ENCODE measurements at places on chromosomes 6 and 20. TPM values are rescaled to one million over a fixed set of nuclear protein-coding genes. Genes with fewer than 3 reads are reported as not detected.

DNA sequence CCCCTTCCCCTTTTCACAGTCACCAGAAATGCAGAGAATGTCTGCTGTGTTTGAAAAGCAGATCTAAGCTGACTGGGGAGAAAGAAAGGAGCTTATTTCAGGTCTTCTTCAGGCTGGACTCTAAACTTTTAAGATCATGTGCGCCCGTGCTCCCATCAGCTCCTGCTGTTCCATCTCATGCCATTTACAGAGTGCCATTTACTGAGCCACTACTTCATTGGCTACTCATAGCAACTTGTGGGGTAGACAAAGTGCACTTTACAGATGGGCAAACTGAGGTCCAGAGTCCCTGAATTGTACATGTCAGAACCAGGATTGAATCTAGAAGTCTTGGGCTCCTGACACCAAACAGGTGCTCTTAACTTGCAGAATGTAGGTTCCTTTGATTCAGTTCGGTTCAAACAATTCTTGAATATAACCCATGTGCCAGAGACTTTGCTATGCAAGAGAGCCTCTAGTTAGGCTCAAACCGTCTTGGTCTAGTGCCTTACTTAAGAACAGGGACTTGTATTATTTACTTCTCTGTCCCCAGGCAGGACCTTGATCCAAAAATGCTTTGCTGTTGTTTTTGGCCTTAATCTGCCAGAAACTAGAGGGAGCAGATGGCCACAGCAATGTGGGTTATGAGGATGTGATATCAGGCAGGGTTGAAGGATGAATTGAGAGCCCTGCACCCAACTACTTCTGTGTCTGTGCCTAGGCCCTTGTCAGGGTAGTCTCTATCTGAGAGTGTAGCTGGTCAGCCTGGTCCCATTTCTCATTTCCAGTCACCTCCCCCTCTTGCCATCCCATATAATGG, 56.4 kb downstream of the RALY start:
- DNase-seq, result no peak

Gene PAX1
- not detected for total RNA-seq

DNA sequence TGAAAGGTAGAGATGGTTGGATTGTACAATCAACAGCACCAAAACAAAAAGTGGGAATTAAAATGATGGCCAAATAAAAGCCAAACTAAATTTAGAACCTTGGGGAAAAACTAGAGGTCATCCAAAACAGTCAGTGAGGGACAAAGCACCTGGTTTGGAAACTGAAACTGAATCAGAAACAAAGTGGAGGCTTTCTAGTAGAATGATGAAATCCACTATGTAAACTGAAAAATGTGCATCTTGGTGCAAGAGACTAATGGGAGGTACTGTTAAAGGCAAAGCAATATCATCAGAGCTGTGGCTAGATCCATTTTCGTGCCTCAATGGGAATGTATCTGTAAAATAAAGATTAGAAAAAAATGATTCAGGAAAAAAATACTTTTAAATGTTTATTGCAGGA, 380.0 kb upstream of the GJE1 start:
- no peak for DNase-seq

Gene TNF
- 0.71 TPM for total RNA-seq

Gene LRRN4
- 0.27 TPM for total RNA-seq

Gene SLC26A8
- total RNA-seq, result 0.28 TPM

- no peak for DNase-seq
Observed at GRCh38 chr20:1832634-1833033, 62.6 kb upstream of the SIRPA start.

DNA sequence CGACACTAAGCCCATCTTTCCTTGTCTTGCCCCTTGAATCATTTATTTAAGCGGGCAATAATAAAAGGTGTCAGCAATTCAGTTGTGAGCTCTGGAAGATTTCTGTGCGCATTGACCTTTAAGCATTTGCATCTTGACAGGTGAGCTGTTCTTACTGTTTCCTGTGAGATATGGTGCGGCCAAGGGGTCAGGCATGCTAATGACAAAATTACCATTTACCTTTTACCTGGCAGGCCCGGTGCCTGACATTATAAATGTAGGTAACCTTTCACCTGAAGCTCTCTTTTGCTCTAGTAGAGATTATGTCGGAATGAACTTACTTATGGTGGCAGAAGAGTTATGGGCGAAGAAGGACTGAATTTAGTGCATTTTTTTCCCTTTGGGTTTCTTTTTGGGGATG, 89.3 kb upstream of the EEF1E1 start:
- DNase-seq, result no peak

DNA sequence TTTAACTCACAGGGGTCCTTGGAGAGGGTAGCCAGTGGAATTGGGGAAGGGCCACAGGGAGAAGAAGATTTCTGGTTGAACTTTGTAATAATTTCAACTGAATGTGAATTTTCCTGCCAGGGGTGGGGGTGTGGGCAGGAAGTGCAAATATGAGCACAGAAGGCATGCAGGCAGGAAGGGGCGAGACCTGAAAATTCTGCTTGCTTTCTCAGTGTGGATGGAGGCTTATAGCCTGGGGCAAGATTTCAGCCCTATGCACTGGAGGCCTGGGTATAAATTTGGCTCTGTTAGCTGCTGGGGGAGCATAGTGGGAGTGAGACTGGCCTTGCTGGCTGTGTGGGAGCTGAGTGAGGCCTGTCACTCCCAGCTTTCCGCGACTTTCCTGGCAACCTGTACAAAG, 54.4 kb downstream of the PERP start:
- DNase-seq, result no peak

Gene OPN5
- total RNA-seq, result not detected
